Mucosa of descending colon (tissue), 3 donors: ENCODE measurements at places on chromosomes 1 and 21. TPM values are rescaled to one million over a fixed set of nuclear protein-coding genes. Genes with fewer than 3 reads are reported as not detected.

OR10J4 gene
- not detected for total RNA-seq

SMPDL3B gene
- total RNA-seq: 30.9 TPM

SLC39A1 gene
- 66.7 TPM for total RNA-seq

GRIK3 gene
- 0.41 TPM for total RNA-seq

GLMN gene
- 7.1 TPM for total RNA-seq

LRRC39 gene
- total RNA-seq: 0.82 TPM

SYT6 gene
- total RNA-seq: not detected

LCE2A gene
- total RNA-seq: not detected

OR2M3 gene
- not detected for total RNA-seq

IRF6 gene
- total RNA-seq: 42.9 TPM

PTAFR gene
- 4.0 TPM for total RNA-seq

GRCh38 chr1:2430592-2430973, 18.2 kb upstream of the PEX10 start:
- no peak for DNase-seq

GRCh38 chr1:19391596-19391981, 79.5 kb downstream of the SLC66A1 start:
- no peak for DNase-seq

DNA sequence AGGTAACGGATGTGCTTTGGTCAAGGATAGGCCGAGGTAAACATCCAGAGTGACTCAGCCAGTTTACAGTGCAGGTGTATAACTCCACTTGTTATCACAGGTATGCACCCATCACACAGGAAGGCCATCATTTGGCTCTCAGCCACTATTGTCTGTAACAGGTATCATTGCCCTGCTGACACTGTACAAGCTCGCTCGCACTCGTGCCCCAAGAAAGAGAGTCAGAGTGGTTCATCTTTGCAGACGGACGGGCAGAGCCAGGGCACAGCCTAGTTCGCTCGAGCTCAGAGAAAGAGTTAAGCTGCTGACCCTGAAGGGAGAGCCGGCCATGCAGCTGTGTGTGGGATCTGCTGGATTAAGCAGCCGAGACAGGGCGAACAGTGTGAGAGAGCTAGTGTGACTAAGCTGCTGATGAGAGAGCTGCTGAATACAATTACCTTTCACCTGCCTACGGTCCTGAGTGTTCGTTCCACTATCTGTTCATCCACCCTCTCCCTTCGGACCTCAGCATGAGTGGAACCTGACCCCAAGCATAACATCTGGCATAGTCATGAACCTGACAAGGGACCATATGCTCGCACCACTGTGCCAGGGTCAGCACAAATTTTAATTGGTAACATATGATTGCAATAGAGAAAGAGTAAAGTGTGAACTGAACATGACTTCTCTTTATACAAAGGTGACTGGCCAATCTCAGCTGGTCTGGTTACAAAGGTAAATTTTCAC, 27.0 kb upstream of the LYPD8 start:
- DNase-seq: peak; percentile 36

DNA sequence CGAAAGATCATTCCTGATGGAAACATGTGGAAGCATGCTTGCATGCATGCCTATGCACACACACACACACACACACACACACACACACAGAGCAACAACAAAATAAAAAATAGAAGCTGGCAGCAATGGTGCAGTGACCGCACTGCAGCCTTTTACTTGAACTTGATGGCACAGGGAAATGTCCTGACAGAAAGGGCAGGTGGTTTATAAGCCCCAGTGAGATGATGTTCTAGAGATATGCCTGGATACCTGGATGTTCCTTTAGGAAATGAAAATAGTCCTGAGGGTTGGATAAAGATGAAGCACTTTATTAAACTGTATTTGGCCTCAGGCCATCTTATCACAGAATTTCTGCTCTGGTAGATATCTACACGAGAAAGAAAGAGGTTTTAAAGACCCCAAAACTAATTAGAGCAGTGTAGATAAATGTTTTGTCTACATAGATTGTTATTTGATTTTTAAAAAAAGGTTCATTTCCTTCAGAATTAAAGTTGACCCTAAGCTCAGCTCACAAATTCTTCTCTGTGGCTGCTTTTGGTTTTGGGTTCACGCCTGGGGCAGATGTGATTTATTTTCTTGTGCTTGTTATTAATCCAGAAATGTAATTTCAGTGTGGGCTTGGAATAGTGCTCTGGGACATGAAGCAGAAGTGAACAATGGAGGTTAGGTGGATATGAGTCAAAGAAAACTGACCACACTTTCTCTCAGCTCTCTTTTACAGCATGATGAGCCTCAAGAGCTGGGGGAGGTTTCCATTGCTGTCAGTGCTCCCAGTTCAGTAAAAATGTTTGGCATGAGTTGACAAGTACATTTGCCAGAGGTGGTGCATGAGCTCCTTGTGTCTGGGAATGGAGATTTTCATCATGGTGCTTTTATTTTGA, 22.9 kb downstream of the ADAM30 start:
- DNase-seq: no peak

GRCh38 chr1:64282351-64282750, 78.9 kb downstream of the UBE2U start:
- no peak for DNase-seq

DNA sequence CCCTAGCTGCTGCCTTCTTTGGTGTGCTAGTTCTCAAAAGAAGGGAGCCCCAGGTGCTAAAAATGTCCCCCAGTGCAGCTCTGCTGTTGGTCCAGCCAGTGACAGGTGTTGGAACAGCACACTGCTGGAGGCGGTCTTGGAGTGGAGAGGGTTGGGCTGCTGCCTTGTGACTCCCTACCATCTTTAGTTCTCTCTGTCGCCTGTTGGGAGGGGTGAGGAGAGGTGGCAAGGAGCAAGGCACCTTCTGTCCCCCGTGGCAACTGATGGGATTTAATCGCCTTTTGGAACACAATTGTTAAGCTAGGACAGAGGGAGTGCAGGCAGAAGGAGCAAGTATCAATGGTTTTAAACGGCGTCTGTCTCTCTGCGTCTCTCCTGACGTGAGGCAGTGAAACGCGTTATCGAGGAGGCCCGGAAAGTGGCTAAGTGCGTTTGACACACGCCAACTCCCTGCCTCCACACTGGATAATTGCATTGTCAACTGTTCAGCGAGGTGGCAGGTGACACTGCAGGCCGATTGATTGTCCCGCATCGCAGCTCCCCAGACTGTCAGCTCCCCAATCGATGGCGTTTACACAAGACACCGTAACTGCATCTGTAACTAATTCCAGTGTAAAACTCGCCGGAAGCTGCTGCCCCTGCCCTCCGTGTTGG, 34.0 kb downstream of the TMEM53 start:
- DNase-seq: no peak

DNA sequence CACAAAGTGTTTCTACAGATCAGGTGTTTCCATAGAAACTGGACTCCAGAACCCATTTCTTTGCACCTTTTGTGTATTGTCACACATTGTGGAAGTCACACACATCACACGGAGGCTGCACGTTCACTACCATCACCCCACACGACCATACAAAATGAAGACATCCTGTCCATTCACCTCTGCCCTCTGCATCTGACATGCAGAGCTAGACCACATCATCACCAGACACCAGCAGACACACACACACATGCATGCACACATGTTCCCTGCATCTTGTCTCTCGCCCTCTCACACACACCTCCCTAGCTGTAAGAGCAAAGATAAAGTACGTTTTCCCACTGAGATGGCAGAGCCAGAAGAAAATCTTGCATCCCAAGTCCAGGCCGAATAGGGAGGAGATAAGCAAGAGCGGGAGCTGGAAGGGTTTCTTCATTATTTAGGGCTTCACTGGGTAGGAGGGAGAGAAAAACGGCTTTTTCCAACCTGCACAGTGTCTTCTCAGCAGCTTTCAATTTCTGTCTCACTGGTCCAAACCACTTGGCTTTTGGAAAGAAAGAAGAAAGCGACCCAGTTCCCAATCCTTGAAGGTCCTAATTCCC, 709 bp downstream of the PRELP start:
- DNase-seq: no peak

DNA sequence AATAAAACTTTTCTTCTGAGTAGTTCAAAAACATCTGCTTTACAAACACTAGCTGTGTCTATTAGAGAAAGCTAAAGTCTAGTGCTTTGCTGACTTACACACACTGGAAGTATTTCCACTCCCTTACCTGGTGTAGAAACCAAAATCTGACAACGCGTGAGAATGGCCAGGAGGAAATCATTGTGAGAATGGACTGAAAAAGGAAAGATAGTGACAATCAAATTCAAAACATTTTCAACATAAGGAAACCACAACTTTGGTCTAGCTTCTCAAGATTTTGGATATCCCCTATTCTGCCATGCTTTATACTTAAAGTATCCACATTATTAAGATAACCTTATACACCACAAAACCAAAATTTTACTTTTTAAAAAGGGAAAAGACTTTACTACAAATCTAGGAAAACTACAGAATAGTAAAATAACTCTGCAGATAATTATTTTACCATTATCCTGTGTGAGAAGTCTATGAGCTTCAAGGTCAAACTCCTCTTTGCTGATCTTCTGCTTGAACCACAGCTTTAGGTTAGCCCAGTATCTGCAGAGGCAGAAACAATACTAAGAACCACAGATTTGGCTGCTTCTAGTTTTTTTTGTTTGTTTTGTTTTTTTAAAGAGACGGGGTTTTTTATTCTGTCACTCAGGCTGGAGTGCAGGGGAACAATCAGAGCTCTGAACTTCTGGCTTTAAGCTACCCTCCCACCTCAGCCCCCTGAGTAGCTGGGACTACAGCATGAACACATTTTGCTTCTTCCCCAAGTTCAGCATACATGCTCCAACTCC, 6.6 kb downstream of the TADA1 start:
- no peak for DNase-seq

GRCh38 chr1:119453021-119453420, 38.1 kb downstream of the HSD3B2 start:
- no peak for DNase-seq

- DNase-seq: no peak
Observed at GRCh38 chr1:229148743-229149142, 122.2 kb upstream of the RAB4A start.

DNA sequence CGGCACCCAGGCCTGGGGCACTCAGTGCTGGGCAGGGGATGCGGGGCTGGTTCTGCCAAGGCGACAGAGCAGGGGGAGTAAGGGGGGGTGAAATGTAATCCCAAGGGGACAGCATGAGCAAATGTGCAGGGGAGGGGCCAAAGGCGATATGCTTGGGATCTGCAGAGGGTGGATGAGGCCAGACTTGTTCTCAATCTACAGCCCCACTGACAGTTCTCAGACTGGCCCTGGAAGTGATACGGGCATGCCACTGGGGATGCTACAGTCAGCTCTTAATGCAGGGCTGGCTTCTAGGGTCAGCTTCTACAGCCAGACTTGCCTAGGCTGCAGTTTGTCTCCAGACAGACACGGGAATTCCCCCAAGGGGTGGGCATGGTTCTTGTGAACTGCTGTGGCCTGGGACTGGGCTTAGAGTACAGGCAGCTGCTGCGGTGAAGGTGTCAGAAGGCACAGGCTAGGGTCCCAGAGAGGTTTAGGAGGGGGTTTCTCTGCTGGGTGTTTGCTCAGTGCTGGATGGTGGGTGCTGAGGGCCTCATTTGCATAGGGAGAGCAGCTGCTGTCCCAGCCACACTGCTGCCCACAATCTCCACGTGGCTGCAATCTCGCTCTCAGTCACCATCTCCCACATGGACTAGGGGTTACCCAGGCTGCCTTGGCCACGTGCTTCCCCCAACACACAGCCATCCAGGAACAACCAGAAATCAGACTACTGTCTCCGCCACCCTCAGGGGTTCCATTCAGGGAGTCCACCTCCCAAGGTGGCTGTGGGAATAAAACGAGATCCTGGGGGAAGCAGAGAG, 190.1 kb downstream of the HIVEP3 start:
- DNase-seq: peak; percentile 48

DNA sequence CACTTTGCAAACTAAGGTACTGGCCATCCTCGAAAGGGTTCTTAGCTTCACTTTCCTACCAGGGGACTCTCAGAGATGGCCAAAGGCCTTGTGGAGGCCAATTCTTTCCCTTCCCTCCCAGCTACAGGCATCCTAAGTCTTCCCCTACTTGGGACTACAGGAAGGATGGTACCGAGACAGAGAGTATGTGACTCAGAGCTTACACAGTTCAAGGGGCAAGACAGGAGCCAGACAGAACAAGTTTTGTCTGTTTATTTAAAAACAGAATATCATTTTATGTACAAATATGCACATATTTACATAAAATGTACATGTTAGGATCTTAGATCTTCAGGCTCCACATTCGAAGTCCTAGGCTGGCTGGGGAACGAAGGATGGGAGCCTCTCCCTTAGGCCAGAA, 1.1 kb upstream of the ARHGAP30 start:
- no peak for DNase-seq

DNA sequence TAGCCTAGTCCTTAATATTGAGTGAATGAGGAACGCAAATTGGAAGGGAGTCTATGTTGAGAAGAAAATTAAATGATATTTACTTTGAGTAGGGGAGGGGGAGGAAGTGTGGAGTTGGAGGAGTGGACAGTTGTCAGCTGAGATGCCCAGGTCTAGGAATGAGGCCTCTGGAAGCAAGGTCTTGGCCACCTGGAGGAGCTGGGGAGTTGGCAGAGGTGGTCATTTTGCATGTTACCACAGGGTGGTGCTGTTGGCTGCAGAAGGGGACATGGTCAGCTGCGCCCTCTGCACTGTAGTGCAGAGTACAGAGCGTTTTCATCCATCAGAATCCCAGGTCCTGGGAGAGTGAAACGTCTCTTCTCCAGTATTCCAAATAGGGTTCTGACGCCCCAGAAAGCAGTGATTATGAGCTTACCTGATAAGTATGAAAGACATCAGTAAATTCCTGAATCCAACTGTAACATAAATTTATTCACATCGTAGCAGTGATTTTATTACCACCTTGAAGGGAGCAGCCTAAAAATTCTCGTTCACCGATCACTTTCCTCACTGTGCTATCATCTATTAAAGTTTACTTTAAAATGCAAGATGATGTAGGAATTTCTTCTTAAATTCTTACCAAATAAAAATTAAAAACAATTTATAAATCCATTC, 13.8 kb downstream of the PARK7 start:
- DNase-seq: peak; percentile 74

- peak; percentile 5 for DNase-seq
Observed at GRCh38 chr1:229893762-229894444, 173.1 kb upstream of the GALNT2 start.

DNA sequence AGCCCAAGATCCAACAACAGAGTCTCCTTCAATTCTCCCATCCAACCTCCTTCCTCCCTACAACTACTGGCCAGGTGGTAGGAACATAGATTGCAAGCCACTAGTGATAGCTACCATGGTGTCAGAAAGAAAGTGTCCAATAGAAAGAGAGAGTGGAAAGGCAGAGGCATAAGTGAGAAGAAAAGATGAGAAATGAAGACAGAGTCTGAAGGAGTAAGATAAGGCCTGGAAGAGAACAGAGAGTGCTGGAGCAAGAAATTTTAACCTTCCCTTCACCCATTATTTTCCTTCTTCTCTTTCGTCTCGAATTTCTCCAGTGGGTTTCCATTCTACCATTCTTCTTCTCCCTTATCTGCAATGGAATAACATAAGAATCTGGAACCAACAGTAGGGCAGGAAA, 57.9 kb downstream of the CDC42BPA start:
- DNase-seq: no peak

- no peak for DNase-seq
Observed at GRCh38 chr1:203274603-203275381, 30.5 kb upstream of the BTG2 start.
